ENCODE measurements at places on chromosomes 16 and 17.
A peak's percentile ranks its signal among the peaks of the same experiment; 100 is the strongest.

DNA sequence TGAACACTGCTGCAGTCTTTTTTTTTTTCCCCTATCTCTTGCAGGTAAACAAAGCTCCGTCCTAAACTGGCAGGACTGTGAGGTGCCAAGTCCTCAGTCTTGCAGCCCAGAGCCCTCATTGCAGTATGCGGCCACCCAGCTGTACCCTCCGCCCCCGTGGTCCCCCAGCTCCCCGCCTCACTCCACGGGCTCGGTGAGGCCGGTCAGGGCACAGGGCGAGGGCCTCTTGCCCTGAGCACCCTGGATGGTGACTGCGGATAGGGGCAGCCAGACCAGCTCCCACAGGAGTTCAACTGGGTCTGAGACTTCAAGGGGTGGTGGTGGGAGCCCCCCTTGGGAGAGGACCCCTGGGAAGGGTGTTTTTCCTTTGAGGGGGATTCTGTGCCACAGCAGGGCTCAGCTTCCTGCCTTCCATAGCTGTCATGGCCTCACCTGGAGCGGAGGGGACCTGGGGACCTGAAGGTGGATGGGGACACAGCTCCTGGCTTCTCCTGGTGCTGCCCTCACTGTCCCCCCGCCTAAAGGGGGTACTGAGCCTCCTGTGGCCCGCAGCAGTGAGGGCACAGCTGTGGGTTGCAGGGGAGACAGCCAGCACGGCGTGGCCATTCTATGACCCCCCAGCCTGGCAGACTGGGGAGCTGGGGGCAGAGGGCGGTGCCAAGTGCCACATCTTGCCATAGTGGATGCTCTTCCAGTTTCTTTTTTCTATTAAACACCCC, 13.8 kb downstream of the IL34 start:
- DNase-seq = no peak

- DNase-seq = no peak
These were observed 45.3 kb downstream of the GRIN2A start for GRCh38 chr16:10136916-10137315.

GRCh38 chr17:38334480-38335364, 9.0 kb downstream of the GPR179 start:
- no peak for DNase-seq

DNA sequence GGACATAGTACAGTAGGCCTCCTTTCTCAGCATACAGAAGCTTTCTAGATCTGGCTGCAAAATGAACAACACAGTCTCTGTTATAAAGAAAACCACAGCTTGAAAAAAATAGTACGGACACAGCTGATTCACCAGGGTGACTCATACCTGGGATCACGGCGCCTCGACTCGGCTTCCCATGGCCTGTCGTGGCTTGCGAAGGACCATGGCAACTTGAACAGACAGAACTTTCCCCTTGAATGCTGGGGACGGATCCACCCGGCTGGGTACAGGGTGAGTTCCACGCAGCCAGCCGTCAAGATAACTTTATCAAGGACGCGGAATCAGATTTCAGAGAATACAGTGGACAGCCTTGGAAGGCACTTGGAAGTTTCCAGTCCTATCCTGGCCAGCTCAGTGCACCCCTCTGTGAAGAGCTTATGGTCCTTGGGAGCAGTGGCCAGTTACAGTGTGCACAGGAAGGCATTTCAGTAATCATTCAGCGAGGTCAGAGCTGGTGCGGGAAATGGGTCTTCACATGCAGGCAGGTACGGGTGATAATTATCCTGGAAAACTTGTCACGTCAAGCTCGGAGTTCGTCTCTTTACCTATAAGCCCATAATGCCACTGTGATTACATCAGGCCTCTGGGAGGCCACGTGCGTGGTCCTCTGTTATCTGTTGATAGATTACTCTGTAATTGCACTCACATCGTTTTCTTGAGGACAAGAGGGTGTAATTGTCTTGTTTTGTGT, 57.9 kb upstream of the MAF start:
- DNase-seq = no peak

DNA sequence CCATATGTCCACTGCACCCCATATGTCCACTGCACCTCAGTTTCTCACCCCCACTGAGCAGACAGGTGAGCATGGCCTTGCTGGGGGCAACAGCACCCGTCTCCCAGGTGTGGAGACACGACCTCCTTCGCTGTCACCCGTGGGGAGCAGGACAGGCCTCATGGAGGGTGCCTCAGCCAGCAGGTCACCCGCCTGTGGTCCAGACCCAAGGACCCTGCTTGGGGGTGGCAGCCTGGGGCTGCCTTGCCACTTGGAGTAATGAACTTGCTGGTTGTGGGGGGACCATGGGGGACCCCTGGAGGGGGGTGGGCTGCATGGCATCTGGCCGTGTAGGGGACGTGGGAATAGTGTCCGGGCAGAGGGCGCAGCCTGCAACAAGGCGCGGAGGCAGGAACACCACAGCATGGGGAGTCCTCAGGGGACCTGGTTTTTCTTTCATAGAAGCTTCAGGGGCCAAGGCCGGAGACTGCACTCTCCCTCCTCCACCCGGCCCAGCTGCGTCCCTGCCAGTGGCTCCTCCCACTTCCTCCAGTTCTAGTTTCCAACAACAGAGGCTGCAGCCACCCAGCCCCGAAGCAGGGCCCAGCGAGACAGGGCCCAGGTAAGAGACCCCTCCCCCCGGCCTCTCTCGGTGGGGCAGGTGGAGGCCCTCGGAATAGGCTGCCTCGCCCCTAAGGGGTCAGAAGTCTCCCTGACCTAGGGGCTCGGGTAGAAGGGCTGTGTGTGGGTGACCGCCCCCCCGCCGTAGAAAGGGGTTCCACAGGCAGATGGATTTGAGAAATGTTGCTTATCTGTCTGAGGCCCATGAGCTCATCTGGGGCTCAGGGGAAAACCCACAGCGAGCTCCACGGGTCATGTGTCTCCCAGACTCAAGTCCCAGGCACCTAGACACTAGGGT, at the start of gene NHLRC4:
Gene NHLRC4 (plus strand): TSS at position 531 of the 898 bp plus-strand sequence. CDS start 1,043 bp downstream, outside the sequence.
- peak; percentile 96 for DNase-seq

- no peak for DNase-seq
These were observed 172.7 kb downstream of the ANKFN1 start for GRCh38 chr17:56326001-56326359.

DNA sequence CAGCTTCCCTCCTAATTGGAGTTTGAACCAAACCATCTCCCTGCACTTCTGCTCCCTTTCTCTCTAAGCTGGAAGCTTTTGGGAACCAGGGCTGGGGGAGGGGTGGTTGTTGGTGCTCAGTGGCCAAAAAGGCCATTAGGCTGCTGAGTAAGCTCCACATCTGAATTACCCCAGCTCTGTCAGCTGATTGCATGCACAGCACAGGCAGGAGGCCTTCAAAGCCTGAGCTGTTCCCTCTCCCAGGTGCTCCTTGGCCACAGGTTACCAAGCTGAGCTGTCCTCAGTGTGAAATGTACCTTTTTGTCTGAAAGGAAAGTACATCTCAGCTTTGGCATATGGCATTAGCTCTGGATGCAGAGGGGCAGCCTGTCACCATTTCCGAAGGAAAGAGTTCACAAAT, 6.2 kb upstream of the TBKBP1 start:
- no peak for DNase-seq

DNA sequence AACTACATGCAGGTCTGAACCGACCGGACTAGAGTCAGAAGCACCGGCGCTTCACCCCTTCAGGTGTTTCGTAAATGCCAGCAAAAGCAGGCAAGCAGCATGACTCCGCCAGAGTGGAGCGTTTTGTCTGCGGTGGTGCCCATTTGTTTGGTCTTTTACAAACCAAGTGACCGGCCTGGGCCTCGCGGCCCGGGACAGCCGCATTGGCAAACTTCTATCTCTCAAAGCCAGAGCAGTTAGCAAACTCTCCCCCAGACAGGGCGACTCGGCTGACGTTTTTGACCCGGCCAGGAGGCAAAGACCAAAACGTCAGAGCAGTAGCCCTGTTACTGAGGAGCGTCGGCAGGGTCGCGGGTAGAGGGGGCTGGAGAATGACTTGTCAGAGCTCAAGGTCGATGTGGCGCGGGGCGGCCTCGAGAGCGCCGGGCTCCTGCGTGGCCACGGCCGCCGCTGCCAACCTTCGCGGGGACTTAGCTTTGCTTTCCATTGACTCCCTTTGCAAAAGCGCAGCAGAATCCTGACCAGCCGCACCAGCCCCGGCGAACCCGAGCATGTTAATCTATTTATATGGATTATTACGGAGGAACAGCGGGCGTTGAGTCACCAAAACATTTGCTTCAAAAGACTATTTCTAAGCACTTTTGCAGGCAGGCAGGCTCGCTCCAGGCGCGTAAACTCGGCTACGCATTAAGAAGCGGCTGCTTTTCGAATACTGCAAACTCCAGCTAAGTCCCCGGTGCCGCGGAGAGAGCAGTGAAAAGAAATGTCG, 763 bp upstream of the SOX9 start:
- no peak for DNase-seq

- no peak for DNase-seq
These were observed 32.5 kb downstream of the WIPF2 start for GRCh38 chr17:40251576-40251975.

DNA sequence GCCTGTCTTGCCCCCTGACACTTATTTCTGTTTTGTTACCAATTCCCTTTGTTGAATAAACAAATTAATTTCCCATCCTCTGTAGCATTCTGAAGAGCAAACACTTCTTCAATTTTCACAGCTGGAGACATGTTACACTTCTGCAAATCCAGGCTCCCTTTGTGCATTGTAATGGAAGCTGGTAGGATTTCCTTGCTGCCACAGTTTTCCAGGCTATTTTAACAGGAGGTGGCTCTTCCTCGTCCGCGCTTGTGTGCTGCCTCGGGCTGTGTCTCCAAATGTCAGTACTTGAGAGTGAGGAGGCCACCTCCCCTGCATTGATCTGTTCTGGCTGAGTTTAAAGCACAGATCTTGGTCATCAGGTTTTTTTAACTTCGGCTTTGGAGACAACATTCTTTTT, 40.0 kb downstream of the SOST start:
- no peak for DNase-seq

GRCh38 chr17:43443381-43443780, 40.4 kb upstream of the DHX8 start:
- no peak for DNase-seq

DNA sequence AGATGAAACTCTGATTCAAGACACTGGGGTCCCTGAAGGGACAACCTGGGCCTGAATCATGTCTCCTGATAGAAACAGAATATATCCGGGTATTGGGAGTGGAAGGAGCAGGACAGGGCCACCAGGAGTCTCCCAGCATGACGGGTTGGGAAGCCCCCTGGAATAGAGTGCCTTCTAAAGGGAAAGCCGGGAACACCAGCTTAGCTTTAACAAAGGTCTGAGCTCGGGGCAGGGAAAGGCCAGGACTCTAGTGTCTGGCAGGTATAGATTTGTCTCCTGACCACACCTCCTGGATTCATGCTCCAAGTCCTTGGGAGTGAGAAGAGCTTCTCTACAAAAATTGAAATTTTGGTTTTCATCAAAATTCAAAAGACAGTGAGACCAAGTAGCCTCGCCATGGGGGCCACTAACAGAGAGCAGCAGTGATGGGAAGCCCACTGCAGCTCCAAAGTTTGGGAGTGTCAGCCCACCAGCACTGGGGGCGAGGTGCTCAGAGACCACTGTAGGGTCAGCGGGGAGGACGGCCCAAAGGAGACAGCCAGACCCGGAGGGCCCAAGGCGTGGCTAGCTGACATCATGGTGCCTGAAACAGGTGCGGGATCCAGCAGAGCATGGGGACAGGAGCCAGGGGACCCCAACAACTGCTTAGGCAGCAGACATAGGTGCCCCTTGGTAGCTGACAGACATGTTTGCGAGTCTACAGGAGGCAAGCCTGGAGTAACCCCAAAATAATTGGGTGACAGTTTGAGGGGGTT, 81.0 kb downstream of the C16orf78 start:
- DNase-seq = no peak

DNA sequence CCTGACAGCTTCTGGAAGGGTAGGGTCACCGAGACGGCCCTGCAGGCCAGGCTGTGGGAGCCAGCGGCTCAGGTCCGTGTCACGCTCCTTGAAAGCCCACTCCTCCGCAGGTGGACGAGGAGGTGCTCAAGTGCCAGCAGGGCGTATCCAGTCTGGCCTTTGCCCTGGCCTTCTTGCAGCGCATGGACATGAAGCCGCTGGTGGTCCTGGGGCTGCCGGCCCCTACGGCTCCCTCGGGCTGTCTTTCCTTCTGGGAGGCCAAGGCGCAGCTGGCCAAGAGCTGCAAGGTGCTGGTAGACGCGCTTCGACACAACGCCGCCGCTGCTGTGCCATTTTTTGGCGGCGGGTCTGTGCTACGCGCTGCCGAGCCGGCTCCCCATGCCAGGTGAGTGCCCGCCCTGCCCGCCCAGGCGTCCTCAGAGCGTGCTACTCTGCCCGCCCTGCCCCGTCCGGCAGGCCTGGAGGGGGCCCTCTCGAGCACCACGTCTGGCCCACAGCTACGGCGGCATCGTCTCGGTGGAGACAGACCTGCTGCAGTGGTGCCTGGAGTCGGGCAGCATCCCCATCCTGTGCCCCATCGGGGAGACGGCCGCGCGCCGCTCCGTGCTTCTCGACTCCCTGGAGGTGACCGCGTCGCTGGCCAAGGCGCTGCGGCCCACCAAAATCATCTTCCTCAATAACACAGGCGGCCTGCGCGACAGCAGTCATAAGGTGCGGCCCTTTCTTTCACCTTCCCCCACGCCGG, 1.3 kb downstream of the NAGS start:
- no peak for DNase-seq

DNA sequence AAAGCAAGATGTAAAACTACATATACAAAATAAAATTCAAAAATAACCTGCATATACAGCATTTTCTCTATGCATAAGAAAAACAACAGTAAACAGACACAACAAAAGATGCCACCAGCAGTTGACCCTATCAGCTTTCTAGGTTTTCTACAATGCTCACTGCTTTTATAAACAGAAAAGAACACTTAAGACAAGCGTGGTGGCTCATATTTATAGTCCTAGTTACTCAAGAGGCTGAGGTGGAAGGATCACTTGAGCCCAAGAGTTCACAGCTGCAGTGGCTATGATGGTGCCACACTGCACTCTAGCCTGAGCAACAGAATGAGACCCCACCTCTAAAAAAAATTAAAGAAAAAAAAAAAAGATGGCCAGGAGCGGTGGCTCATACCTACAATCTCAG, 46.5 kb upstream of the ATP2A3 start:
- no peak for DNase-seq

GRCh38 chr17:83084214-83084613, 4.8 kb downstream of the METRNL start:
- DNase-seq = no peak

GRCh38 chr17:44552361-44552760, 4.9 kb upstream of the FZD2 start:
- DNase-seq = no peak

- DNase-seq = no peak
These were observed 21.9 kb downstream of the GJD3 start for GRCh38 chr17:40342504-40343218.

DNA sequence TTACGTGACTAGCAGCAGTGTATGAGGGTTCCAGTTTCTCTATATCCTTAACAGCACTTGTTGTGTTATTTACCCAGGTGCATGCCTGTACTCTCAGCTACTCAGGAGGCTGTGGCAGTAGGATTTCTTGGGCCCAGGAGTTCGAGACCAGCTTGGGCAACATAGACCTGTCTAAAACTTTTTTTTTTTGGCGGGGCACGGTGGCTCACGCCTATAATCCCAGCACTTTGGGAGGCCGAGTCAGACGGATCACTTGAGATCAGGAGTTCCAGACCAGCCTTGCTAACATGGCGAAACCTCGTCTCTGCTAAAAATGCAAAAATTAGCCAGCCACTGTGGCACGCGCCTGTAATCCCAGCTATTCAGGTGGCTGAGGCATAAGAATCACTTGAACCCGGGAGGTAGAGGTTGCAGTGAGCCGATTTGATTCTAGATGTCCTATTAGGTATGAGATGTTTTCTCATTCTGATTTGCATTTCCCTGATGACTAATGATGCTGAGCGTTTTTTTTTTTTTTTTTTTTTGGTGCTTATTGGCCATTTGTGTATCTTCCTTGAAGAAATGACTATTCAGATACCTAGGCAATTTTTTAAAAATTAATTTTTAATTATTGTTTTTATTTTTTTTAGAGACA, 13.4 kb downstream of the CASC3 start:
- no peak for DNase-seq

Data from GM12892 (cell line).